Stimulated activated CD4-positive, alpha-beta T cell treated with anti-CD3 and anti-CD28 coated beads, Interleukin-2, amount 100 ng/mL, for 48 hours (primary cell): ENCODE measurements at places on chromosomes 3 and 15.

DNA sequence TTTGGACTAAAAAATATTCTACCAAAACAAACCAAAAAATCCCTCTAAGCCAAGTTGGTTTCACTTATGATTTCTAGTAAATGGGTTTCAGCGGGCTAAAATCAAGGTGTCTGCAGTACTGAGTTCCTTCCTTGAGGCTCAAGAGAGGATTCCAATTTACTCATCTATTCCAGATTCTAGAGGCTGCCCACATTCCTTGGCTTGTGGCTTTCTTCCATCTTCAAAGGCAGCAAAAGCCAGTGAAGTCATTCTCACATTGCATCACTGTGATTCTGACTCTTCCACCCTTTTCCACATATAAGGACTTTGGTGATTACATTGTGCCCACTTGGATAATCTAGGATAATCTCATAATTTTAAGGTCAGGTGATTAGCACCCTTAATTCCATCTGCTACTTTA, 48.1 kb downstream of the DPPA2 start:
- DNase-seq = no peak

GRCh38 chr15:101488300-101489164, 975 bp downstream of the PCSK6 start:
- DNase-seq = no peak

DNA sequence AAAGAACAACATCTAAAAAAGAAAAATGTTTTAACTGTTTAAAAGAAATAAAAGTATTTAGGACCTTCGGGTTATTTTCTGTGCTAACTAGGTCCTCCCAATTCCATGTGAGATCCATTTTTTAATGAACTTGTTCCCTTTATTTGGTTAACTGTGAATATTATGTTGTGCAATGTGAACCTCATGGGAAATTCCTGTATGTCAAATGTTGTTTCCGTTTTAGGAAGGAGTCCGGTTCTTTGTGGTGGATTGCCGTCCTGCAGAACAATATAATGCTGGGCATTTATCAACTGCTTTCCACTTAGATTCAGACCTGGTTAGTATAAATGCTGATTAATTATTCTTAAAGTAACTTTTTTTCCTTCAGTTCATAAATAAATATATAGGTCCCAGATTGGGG, 35.5 kb upstream of the NIT2 start:
- no peak for DNase-seq

DNA sequence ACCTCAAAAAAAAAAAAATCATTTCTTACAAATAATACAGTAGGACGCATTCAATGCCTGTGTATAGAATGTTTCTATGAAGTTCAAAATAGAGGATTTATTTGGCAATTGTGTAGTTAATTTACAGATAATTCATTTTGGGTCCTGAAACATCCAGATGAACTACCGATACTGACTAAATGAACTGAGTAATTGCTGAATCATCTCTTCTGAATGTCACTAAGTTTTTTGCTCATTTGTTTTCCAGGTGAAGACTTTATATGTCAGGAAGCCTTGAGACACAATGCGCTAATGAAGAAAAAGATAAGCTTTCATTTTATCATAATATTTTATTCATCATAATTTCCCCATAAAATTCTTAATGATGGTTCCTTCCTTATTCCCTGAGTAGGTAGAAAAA, 39.7 kb downstream of the PCOLCE2 start:
- no peak for DNase-seq

DNA sequence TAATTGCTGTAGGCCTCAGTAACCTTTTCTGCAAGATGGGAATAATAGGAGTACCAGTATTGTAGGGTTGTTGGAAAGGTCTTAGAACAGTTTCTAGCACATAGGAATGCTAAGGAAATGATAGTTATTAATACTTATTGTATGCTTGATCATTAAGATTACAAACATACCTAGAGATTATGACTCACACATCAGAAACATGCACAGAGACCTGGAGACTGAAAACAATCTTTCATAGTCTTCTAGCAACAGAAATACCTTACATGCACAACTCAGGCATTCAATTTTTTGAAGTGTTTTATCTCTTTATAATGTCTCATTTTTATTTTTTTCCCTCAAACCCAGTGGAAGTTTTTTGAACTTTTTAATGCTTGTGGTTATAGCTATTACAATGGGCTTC, 104.4 kb upstream of the ZBTB20 start:
- DNase-seq = no peak

GRCh38 chr3:124075753-124076152, 83.8 kb upstream of the ROPN1 start:
- DNase-seq = no peak

DNA sequence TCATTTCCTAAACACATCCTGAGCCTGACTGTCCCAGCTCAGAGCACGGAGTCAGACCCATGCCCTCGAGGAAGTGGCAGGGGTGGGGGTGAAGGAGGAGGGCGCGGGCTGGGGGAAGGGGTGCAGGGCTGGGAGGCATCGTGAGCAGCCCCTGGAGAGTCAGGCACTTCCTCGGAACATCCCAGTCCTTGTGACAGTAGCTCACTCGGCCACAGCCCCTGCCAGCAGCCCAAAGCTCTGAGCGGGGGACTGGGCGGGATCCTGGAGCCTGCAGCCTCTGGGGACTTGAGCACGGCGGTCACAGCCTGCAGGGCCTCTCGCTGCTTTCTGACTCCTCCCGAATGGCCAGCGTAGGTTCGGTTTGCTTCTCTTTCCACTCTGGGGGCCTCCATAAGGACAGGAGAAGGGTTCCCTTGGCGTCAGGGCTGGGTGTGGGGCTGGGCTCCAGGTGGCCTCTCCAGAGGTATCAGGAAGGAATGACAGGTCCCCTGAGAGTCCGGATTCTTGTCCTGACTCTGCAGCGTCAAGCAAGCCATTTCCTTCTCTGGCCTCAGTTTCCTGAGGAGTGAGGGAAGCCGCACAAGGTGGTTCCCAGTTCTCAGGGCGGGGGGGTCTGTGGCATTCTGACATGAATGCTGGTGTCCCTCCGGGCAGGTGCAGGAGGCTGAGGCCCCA, 20.9 kb downstream of the PSTPIP1 start:
- no peak for DNase-seq

DNA sequence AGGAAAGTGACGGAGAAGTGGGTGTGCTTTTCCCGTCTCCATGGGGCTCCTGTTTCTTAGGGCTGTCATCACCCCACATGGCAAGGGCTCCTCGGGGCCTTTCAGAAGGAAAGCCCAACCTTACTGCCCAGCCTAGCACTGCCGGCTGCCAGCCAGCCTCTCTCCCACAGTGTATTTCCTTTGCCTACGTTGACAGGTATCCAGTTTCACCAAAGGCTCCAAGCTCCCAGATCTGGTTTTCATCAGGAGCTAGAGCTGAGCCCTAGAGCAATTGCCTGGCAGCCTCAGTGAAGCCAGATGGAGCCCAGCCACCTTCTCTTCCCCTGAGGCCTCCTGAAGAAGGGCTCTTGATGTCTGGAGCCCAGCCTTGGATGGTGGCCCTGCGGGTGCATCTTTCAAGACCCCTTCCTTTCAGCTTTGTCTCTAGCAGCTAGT, 20.2 kb downstream of the CRABP1 start:
- no peak for DNase-seq

DNA sequence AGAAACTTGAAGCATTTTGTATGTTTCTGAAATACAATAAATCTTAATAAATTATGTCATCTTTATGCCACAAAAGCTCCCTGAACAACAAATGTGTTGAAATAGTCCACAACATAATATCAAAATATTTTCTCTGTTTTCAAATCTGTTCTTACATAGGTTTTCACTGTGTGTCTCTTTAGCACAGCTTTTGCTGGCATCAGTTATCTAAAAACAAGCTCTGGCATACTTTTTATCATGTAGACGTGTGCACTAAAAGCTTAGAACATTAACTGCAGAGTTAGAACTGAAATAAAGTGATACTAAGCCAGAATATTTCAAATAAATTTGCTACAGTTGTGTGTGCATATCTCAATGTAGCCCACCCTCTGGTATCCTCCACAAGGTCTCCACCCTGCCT, 41.8 kb upstream of the ALCAM start:
- no peak for DNase-seq
